ENCODE measurements at places on chromosomes 16 and 17. TPM values are rescaled to one million over a fixed set of nuclear protein-coding genes. Genes with fewer than 3 reads are reported as not detected.

The MMP15 gene
- polyA plus RNA-seq: 56.8 TPM

The HOXB2 gene
- polyA plus RNA-seq: 18.6 TPM

GRCh38 chr17:16474012-16474725, 17.8 kb downstream of the LRRC75A start:
- DNase-seq: no peak
- peaks cover 48% of the 10 kb centered on the region for H3K4me1 ChIP-seq
- no peaks in the 10 kb centered on the region for H3K27me3 ChIP-seq
- no peak overlapping the region for H3K27ac ChIP-seq
- H3K4me3 ChIP-seq: no peak overlapping the region

DNA sequence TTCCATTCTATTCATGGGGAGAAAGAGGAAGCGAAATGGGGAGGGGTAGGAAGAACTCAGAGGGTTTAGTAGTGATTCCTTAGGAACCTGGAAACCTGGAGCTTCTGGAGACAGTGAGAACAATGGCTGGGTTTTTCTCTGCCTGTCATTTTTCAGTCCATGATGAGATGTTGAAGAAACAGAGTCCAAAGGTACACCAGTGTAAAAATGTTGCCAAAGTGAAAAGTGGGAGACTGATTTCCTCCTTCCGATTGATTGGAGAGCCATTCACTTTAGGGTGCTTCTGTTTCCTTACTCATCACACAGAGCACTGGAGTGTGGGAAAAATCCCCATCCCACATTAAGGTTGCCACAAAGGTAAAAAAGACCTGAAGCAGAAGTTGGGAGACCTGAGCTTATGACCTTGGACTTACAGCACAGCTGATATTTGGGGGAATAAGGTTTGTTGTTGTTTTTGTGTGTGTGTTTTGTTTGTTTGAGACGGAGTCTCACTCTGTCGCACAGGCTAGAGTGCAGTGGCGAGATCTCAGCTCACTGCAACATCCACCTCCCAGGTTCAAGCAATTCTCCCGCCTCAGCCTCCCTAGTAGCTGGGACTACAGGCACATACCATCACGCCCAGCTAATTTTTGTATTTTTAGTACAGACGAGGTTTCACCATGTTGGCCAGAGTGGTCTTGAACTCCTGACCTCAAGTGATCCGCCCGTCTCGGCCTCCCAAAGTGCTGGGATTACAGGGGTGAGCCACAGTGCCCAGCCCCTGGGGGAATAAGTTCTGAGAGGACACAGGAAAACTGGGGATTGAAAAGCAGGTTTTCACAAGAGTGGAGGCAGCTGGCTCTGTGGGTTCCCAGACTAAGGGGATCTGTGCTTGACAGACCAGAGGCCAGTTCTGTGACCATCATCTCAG, 1.4 kb upstream of the DHX8 start:
- H3K27ac ChIP-seq: peak overlapping the region; percentile 6

The KRTAP2-1 gene
- not detected for polyA plus RNA-seq

- H3K4me1 ChIP-seq: peaks cover 34% of the 10 kb centered on the region
- H3K36me3 ChIP-seq: no peaks in the 10 kb centered on the region
- H3K27ac ChIP-seq: no peak overlapping the region
- H3K4me3 ChIP-seq: no peak overlapping the region
- no peak for DNase-seq
These were observed 8.5 kb downstream of the PECAM1 start for GRCh38 chr17:64382061-64382583.

DNA sequence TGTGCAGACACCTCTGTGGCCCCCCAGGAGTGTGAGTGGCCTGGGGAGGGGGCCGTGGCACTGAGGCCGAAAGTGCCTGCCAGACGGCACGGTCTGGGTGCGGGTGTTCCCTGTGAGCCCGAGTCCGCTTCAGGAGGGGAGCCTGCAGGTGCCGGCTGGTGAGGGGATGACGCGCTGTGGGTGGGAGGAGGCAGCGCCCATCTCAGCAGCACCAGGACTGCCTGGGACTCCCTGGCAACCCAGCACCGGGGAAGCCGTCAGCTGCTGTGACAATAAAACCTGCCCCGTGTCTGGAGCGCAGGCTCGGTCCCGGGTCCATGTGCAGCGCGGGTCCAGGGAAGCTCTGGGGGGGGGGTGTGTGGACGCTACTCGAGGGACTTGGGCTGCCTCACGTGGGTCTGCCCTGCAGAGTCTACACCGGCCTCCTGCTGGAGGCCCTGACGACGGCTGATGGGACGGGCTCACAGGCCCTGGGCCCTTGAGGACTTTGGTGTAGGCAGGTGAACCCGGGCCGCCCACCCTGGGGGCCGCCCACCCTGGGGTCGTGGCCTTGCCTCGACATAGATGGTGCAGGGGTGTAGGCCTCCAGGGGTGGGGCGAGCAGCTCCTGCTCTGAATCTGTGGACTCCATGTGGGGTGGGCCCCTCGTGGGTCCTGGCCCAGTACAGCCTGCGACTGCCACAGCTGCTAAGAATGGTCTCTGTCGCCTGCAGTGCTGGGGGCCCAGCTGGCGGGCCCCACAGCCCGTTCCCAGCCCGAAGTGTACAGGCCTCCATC, 5.9 kb upstream of the RAB40C start:
- H3K4me3 ChIP-seq: no peak overlapping the region
- H3K36me3 ChIP-seq: peaks cover 5% of the 10 kb centered on the region
- no peak overlapping the region for H3K27ac ChIP-seq
- H3K27me3 ChIP-seq: peaks cover 3% of the 10 kb centered on the region
- no peak for DNase-seq
